ENCODE measurements at places on chromosomes 7 and 10.

- DNase-seq = no peak
Measured at GRCh38 chr7:156604311-156604710, 36.3 kb upstream of the RNF32 start.

- no peak for DNase-seq
Measured at GRCh38 chr10:102003541-102003940, 52.4 kb downstream of the ARMH3 start.

DNA sequence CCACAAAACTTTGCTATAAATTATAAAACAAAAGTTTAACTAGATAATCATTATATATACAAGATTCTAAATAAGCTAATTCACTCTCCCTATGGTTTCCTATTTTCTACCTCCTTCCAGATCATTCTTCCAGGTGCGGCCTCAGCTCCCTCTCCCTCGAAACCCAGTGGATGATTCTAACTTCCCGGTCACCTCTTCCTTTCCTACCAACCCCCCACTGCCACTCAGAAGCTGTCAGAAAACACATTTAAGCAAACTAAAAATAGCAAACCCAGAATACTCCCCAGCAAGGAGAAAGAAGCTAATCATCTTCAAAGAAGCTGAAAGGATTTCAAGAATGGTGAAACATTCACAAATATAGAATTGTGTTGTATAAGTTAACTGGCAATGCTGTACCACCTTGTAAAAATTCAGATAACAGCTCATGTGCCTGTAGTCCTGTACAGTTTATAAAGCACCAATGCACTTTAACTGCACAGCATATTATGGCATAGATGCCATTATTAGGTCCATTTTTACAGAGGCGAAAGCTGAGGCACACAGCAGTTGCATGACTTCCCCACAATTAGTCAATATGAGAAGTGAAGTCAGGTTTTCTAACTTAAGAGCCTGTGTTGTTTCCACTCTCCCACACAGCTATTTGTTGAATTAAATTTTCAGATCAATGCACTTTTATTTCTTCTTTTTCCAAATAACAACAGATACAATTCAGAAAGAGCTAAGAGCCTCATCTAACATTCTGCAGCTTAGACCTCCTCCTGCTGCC lies 13.7 kb upstream of the DNTT start:
- DNase-seq = no peak

GRCh38 chr7:158303121-158303520 lies 284.5 kb downstream of the PTPRN2 start:
- DNase-seq = no peak
